ENCODE measurements at places on chromosomes 7 and 10. TPM values are rescaled to one million over a fixed set of nuclear protein-coding genes. Genes with fewer than 3 reads are reported as not detected.

The FGFBP3 gene
- polyA plus RNA-seq, result 1.9 TPM

The ZNF736 gene
- polyA plus RNA-seq, result 13.0 TPM

The KIAA1217 gene
- polyA plus RNA-seq, result 54.9 TPM

The GBX1 gene
- 0.07 TPM for polyA plus RNA-seq

The EN2 gene
- not detected for polyA plus RNA-seq

The SLC26A4 gene
- polyA plus RNA-seq, result 0.28 TPM

The CWF19L1 gene
- 22.5 TPM for polyA plus RNA-seq

The SPDYE9 gene
- polyA plus RNA-seq, result 0.37 TPM

The TRPV5 gene
- polyA plus RNA-seq, result 0.73 TPM

The PVRIG gene
- polyA plus RNA-seq, result 1.5 TPM

The TTYH3 gene
- 152 TPM for polyA plus RNA-seq

The C7orf57 gene
- polyA plus RNA-seq, result 0.28 TPM

The ASAH2 gene
- 64.5 TPM for polyA plus RNA-seq

The LRRC18 gene
- 0.24 TPM for polyA plus RNA-seq

The CH25H gene
- polyA plus RNA-seq, result 4.2 TPM

The FOXP2 gene
- polyA plus RNA-seq, result 9.7 TPM

The OPN4 gene
- polyA plus RNA-seq, result not detected

The WEE2 gene
- 5.1 TPM for polyA plus RNA-seq

The NPY gene
- 59.0 TPM for polyA plus RNA-seq

The ADAM12 gene
- polyA plus RNA-seq, result 2.2 TPM

The IFIT1 gene
- 7.9 TPM for polyA plus RNA-seq

The NEUROG3 gene
- polyA plus RNA-seq, result 3.1 TPM

The CNPY1 gene
- not detected for polyA plus RNA-seq

The SYT15 gene
- 2.5 TPM for polyA plus RNA-seq

The GIMAP6 gene
- 10.7 TPM for polyA plus RNA-seq

The GIMAP1 gene
- 2.2 TPM for polyA plus RNA-seq

The EPHB4 gene
- 30.4 TPM for polyA plus RNA-seq

The FGL2 gene
- 50.6 TPM for polyA plus RNA-seq

The PDE6C gene
- 0.55 TPM for polyA plus RNA-seq

The OGDH gene
- polyA plus RNA-seq, result 97.4 TPM

The COL26A1 gene
- polyA plus RNA-seq, result 1.0 TPM

The ZNF804B gene
- polyA plus RNA-seq, result 0.04 TPM

The SFRP4 gene
- 0.79 TPM for polyA plus RNA-seq

The OR2A42 gene
- polyA plus RNA-seq, result 0.34 TPM

The AKR1E2 gene
- polyA plus RNA-seq, result 1.8 TPM

The TMEM196 gene
- 0.79 TPM for polyA plus RNA-seq

The NME8 gene
- 0.04 TPM for polyA plus RNA-seq

The PNLIPRP3 gene
- polyA plus RNA-seq, result not detected
